ENCODE measurements at places on chromosomes 2 and 18.

GRCh38 chr18:45334191-45334590, 281.1 kb upstream of the SLC14A2 start:
- DNase-seq: no peak

DNA sequence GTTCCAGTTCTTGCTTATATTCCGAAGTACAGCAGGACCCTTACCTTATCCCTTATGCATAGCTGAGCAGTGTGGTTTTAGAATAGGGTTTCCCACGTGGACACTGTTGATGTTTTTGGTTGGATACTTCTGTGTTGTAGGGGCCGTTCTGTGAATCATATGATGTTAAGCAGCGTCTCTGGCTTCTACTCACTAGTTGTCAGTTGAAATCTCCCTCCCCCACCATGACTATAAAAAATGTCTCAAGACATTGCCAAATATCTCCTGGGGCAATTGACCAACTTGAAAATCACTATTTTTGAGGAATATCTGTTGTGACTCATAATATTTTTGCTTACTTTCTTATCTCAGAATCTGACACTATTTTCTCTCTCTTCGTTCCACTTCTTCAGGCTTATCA, 713.7 kb downstream of the TSN start:
- DNase-seq: no peak

DNA sequence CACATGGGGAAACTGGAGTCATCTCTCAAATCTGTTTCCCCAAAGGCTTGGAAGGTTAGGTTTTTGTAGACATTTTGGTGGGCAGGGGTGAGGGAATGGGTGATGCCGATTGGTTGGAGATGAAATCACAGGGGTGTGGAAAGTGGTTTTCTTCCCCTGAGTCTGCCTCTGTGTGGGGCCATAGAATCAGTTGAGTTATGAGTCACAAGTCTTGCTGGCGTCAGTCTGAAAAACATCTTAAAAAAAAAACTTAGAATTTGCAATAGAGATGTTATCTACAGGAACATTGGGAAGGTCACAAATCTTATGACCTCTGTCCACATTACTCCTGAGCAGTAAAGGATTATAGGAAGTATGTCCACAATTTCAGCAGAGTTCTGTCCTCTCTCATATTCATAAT, 314.6 kb downstream of the CNTNAP5 start:
- DNase-seq: no peak

DNA sequence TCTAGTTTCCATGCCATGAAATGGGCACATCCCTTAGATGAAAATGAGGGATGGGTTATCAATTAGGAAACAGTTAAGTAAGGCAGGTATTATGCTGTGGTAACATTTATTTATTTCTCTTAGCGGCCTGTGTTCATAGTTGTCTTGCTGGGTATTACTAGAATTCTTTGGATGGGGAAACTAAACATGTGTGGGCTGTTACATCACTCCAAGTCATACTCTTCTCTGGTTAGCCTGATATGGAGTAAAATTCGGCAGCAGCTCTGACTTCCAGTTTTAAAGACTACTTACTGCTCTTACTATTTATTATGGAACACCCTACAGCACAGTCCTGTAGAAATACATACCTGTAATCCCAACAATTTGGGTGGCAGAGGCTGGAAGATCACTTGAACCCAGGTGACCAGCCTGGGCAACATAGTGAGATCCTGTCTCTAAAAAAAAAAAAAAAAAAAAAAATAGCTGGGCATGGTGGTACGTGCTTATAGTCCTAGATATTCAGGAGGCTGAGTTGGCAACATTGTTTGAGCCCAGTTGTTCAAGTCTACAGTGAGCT, 33.1 kb upstream of the RASGRP3 start:
- no peak for DNase-seq

- no peak for DNase-seq
These were observed 299.2 kb upstream of the TFPI start for GRCh38 chr2:187853381-187853791.

DNA sequence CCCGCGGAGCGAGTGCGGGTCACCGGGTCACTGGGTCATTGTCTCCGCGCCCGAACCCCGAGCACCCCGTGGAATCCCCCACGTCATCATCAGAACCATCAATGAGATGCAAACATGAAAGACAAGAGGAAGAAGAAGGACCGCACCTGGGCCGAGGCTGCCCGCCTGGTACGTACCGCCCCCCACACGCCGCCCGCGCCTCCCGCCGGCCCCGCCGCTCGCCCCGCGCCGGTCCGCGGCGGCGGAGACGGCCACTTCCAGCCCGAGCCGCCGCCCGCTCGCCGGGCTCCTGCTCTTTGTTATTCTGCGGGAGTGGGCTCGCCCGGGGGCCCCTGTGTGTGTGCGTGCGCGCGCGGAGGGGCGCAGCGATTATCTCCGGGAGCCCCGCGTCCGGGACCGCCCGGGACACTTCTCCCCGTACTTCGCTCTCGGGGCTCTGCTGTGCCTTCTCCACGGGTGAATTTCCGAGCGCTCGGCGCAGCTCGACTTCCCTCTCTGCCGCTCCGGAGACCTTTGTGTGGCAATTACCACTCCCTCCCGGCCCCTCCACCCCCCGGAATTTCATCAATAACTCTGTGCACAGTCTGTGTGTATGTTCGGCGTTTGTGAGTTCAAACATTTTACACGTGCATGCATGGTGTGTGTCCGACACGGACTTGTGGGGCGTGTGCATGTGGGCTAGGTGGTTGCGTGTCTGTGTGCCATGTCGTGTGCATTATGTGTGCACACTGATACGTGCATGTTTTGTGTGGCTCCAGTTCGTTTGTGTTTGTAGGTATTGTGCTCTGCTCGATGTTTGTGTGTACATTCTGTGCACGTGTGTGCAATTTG, 714 bp downstream of the ASXL3 start:
- no peak for DNase-seq
